Fibroblast of skin of right quadriceps (primary cell): ENCODE measurements at places on chromosomes 5 and 9.

- DNase-seq: no peak
These were observed 26.7 kb downstream of the LNPEP start for GRCh38 chr5:96962540-96962991.

- DNase-seq: no peak
These were observed 13.1 kb downstream of the TLN1 start for GRCh38 chr9:35718721-35719511.

GRCh38 chr9:75858497-75859092 lies 31.9 kb upstream of the PCSK5 start:
- DNase-seq: no peak

GRCh38 chr9:89381308-89381609 lies 63.0 kb downstream of the SECISBP2 start:
- DNase-seq: no peak
